ENCODE measurements at places on chromosomes 6 and 20.

DNA sequence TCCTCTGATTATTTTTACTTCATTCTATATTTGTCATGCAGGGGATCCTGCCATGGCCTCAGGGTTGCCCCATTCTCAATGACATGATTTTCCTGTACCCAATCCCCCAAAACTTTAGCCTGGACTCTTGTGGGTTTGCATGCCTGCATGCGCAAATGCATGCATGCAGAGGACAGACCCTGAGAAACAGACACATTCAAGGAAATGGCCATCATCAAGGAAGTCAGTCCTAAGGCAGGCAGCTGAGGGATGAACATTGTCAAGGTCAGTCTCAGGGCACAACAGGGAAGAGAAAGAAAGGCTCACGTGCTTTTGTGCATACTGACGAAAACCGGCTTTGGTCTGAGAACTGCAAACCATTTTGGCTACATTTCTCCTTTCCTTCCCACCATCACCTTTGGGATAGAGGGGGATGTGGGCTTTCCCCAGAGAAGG, 13.1 kb downstream of the NEDD9 start:
- DNase-seq: no peak

DNA sequence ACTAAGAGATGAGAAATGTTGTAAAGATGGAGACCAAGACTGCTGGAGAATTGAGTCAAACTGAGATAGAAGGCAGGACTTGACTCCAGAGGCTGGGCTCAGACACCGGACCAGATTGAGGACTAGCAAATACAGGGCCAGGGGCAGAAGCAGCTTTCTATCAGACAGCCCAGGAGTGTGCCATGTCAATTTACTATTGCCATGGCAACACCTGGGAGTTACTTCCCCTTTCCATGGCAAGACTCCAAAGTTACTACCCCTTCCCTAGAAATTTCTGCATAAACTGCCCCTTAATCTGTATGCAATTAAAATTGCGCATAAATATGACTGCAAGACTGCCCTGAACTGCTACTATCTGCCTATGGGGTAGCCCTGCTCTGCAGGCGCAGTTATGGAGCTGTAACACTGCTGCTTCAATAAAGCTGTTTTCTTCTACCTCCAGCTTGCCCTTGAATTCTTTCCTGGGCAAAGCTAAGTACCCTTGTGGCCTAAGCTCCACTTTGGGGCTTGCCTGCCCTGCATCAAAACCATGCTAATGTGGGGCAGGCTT, 90.1 kb upstream of the EDN1 start:
- DNase-seq: no peak

DNA sequence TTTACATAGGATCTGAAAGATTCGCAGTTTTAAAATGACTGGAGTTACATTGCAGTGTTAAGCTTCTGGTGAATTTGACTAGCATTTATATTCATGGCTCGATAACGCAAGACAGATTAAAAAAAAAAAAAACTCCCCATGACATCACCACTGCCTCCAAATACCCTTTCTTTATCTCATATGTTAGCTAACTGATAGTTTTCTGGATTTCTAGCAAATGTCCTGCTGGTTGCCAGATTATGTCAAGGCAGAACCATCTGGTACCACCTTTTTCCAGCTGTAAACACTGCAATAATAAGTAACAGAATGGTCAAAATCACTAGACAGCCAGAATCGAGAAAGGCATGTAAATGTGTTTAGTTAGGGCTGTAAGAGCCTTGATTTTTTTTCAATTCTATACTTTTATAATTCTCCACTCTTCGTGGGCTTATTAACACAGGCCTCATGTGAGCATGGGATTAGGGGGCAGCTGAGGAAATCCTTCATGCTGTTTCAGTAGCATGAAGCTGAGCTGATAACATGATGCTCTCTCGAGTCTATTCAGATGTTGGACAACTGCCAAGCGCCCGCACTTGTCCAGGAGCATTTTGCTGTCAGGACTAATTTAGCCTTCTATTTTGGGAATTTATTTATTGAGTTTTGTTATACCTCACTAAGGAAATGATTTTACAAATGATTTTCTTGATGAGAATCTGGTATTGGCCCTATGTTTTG, 166.0 kb upstream of the SCGN start:
- no peak for DNase-seq

GRCh38 chr20:1657556-1658334, at the start of gene SIRPG:
Gene SIRPG (minus strand): TSS chr20:1657779. CDS start chr20:1657714, 65 bp downstream.
- no peak for DNase-seq

GRCh38 chr6:104414723-104415122, 445.0 kb downstream of the HACE1 start:
- DNase-seq: no peak

- no peak for DNase-seq
These were observed 177.6 kb downstream of the ARID1B start for GRCh38 chr6:156954816-156955215.

- no peak for DNase-seq
These were observed 71.6 kb downstream of the GJA1 start for GRCh38 chr6:121506761-121507754.

GRCh38 chr6:79138146-79138545, 60.1 kb upstream of the PHIP start:
- DNase-seq: no peak

Measured in Caco-2 (cell line).